Activated naive CD4-positive, alpha-beta T cell treated with anti-CD3 and anti-CD28 coated beads, Interleukin-2, amount 50 U/mL, for 16 hours (primary cell): ENCODE measurements at places on chromosomes 1 and 21.
A peak's percentile ranks its signal among the peaks of the same experiment; 100 is the strongest.

DNA sequence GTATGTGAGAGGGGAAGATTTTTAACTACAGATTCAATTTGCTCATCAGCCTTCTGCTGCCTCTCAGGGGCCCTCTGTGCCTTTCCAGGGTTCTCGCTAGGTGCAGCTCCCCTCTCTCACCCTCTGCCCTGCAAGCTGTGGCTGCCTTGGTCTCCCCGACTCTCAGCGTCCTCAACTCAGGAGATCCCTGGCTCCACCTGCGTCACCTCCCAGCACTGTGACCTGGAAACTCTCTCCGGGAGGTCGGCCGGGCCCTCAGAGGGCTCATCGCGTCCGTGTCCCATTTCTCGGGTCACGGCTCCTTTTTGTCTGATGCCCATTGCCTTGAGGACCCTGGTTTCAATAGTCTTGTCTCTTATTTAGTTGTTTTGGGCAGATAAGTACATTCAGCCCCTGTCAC, 63.5 kb upstream of the ADARB1 start:
- no peak for DNase-seq

DNA sequence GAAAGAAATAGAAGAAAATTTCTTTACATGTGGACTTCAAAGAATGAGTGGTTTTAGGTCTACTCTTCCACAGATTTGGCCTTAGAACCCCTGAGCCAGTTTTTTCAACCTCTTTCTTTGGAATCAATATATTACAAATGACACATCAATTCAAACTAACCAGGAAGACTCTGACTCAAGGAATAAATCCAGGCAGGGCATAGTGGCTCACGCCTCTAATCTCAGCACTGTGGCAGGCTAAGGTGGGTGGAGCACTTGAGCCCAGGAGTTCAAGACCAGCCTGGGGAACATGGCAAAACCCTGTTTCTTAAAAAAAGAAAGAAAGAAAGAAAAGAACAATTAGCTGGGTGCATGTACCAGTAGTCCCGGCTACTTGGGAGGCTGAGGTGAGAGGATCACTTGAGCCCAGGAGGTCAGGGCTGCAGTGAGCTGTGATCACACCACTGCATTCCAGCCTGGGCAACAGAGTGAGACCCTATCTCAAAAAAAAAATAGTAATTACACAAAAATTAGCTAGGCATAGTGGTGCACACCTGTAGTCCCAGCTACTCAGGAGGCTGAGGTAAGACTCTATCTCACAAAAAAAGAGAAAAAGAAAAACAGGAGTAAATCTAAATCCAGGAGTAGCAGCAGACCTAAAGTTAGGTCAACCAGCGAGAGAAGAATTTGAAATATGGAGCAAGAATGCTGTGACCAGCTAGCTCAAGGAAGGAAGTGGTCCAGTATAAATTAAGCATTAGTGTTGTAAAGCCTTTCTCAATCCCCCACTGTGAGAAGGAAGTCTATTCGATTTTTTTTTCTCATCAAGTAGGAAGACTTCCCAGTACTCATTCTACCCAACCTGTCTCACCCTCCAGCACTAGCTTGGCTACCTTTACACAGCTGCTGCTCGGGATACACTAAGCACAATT, 1.9 kb downstream of the SORT1 start:
- no peak for DNase-seq

DNA sequence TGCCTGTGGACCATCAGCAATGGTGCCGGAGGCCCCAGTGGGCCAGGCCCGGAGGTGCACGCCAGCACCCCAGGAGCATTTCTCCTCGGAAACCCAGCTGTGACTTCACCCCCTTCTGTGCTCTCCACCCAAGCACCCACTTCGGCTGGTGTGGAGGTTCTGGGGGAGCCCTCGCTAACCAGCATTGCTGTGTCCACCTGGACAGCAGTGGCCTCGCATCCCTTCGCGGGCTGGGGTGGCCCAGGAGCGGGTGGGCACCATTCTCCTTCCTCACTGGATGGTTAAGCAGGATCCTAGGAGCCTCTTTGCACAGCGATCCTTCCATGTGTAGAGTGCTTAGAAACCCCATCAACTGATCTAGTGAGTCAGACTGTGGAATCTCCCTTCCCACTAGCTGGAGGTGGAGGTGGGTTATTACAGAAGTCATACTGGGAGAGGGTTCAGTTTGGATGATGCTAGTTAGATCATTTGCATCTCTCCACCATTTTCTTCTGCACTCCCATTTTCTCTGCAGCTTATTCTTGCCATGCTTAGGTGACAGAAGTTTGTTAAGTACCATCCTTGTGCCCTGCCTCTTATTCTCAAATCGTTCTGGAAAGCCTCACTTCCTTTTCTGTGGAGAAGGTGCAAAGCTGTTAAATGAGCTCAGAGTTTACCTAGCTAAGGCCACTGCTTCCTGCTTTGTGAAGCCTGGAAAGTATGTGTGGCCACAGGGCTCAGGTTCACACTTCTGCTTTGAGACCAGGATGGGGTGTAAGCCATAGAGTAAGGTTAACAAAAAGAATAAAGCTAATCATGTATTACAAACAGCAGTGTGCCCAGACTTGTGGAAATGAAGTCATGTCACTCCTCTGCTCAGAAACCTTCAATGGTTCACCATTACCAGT, 32.3 kb downstream of the TBX19 start:
- DNase-seq = no peak

- DNase-seq = no peak
Observed at GRCh38 chr1:44811234-44811633, 2.9 kb downstream of the BTBD19 start.

GRCh38 chr1:65069011-65069565, 78.9 kb upstream of the AK4 start:
- peak; percentile 67 for DNase-seq
